Activated naive CD4-positive, alpha-beta T cell treated with anti-CD3 and anti-CD28 coated beads, Interleukin-2, amount 50 U/mL, for 72 hours (primary cell): ENCODE measurements at places on chromosomes 2 and 18.

- no peak for DNase-seq
Measured at GRCh38 chr2:223056701-223057418, 4.9 kb downstream of the KCNE4 start.

DNA sequence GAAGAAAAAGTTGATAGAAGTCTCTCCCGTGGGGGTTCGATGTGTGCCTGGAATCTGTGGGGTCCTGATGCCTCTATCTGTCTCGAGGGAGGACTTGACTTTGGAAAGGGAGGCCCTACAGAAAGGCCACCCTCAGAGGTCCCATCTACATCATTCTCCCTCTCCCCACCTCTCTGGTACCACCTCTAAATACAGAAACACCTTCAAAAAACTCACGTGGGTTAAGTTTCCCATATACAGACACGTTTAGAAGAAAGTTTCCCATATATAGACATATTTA is 5.3 kb upstream of the TMEM37 start:
- no peak for DNase-seq

- no peak for DNase-seq
Measured at GRCh38 chr18:6497543-6497942, 82.8 kb upstream of the L3MBTL4 start.

- no peak for DNase-seq
Measured at GRCh38 chr2:38978908-38979307, 89.2 kb downstream of the ARHGEF33 start.

GRCh38 chr18:42418121-42418520 is 463.1 kb downstream of the PIK3C3 start:
- DNase-seq: no peak

- no peak for DNase-seq
Measured at GRCh38 chr2:171253900-171254650, 93.4 kb upstream of the TLK1 start.
